ENCODE measurements at places on chromosomes 5 and 9.

GRCh38 chr9:36092509-36093215, 43.9 kb upstream of the GLIPR2 start:
- DNase-seq, result no peak

GRCh38 chr9:100111235-100111634, 12.2 kb downstream of the INVS start:
- DNase-seq, result peak; percentile 98

DNA sequence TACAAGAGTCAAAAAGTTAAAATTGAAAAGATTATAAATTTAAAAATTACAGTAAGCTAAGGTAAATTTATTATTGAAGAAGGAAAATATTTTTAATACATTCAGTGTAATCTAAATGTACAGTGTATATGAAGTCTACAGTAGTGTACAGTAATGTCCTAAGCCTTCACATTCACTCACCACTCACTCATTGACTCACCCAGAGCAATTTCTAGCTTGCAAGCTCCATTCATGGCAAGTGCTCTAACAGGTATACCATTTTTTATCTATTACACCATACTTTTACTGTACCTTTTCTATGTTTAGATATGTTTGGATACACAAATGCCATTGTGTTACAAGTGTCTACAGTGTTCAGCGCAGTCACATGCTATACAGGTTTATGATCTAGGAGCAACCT, 389.7 kb downstream of the RASEF start:
- no peak for DNase-seq

DNA sequence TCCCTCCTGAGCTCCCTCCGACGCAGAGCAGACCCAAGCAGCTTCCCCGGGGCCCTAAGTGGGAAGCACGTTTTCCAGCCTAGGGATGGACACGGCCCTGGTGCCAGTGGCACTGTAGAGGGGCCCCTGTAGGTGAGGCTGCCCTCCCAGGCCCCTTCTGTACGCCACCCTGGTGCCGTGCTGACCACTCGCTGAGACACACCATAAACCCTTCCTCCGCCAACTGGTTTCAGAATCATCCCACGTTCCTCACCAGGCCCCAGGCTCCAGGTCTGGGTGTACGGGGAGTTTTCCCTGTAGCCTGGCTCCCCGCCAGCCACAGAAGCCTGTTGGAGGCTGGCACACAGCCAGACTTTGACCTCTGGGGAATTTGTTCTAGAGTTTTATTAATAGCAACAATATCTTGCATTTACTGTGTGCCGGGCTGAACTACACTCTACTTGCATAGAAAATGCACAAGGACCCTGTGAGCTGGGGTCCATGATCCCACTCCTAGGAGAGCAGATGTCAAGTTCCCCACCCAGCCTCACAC, 18.2 kb upstream of the WDR38 start:
- peak; percentile 95 for DNase-seq

- no peak for DNase-seq
Observed at GRCh38 chr5:81495286-81495685, 101.4 kb upstream of the ACOT12 start.

GRCh38 chr9:78972303-78972999, 599.3 kb upstream of the TLE4 start:
- no peak for DNase-seq

DNA sequence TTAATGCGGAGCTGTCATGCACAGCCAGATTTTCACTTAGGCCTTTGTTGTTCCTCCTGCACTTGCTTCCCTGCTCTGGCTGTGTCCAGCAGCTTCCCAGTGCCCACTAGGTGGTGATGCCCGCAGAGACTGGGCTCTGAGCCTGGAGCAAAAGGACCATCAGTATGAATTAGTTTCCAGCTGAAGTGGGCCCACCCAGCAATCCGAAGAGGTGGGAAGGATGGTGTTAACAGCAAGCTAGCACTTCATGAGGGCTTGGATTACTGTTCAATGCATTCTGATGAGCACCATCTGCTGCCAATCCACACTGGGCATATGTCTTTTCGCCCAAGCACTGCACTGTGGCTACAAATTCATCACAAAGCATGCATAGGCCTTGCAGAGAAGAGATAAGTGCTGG, 459.1 kb downstream of the SPOCK1 start:
- no peak for DNase-seq

DNA sequence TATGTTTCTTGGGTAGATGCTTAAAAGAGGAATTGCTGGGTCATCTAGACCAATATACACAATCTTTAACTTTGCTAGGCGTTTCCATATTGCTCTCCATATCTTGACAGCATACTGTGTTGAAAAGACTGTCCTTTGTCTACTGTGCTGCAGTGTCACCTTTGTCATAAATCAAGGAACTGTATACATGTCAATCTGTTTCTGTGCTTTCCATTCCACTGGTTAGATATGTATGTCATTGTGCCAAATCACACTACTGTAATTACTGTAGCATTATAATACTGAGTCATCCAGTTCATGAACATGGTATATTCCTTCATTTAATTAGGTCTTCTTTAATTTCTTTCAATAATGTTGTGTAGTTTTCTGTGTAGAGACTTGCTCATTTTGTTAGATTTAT, 149.7 kb upstream of the RASGRF2 start:
- DNase-seq, result no peak

DNA sequence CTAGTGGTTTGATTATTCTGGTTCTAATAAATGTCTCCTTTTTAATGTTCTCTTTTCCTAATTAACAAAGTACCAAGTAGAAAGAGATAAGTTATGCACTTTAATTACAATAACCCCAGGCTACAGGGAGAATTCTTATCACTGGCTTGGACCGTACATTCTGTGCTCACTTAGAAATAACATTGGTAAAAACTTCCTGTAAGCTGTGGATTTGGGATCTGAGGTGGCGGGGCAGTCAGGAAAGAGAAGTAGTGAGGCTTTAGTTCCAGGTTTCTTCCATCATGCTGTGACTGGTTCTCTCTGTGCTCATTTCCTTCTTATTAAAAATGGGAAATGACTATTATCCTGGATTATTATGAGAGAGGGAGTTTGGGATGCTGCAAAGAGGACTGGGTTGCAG, 142.0 kb downstream of the EGFLAM start:
- DNase-seq, result no peak

DNA sequence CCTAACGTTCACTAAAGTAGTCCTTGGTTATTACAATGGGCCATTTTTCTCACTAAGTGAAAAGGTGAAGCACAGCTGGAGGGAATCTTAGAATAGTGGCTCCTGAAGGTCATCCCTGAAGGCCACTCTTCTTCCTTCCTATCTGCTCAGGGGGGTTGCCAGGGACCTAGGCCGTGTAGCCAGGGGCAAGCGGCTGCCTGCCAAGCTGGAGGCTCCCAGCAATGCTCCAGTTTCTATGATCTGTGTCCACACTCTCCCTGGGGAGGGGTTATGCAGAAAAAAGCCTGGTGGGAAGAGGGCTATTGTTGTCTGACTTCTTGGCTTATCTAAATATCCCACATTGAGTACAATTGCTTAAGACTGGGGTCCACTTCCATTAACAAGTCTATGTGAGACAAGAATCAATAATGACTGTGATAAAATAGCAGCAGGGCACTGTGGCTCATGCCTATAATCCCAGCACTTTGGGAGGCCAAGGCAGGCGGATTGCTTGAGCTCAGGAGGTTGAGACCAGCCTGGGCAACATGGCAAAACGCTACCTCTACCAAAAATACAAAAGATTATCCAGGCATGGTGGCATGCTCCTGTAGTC, 3.8 kb downstream of the NMRK1 start:
- DNase-seq, result no peak

DNA sequence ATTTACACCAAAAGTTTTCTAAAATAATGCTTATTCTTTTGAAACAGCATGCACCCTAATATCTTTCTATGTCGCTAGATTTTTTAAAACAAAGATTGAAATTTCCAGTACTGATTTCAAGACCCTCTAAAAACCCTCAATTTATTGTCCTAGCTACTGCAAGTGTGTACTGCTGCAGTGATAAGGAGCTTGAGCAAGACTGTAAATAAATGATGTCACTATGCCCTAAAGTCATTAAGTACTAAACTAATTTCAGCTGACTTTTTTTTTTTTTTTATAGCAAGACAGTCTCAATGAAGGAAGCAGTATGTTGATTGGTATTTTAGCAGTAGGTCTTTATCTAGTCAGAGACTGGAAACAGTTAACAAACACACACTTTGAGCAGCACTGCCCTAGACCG, 12.2 kb upstream of the MIER3 start:
- no peak for DNase-seq

DNA sequence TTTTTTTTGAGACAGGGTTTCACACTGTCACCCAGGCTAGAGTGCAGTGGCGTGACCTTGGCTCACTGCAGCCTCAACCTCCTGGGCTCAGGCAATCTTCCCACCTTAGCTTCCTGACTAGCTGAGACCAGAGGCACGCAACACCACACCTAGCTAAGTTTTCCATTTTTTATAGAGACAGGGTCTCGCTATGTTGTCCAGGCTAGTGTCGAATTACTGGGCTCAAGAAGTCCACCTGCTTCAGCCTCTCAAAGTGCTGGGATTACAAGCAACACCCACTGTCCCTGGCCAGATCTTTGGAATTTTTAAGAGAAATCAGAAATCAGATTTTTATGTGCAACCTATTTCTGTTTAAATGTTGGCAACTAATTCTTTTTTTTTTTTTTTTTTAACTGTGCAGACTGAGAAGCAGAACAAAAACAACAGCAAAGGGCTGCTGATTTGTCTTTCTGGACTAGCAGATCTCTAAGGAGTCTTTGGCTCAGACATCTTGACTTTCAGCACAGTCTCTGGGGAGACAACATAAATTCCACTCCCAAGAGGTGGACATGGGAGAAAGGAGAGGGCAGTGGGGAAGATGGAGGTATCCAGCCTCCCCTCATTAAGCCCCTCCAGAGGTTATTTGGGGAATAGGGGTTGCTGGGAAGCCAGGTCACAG, 54.4 kb upstream of the FABP6 start:
- no peak for DNase-seq

DNA sequence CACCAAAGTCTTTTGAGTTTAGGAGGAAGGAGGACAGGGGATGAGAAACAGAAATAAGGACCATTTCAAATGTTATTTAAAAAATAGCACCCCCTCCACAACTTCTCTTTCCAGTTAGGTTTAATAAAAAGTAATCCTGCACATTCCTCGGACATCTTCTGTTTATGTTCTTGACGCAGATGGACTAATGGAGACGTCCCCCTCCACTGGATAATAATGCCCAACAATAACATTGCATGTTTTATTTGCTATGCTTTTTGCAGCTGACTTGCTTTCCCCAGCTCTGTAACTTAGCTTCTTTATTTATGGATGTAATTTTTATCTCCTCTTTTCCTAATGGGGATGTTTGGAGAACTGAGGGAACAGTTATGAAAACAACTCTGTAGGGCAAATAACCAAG, 89.5 kb downstream of the MAT2B start:
- no peak for DNase-seq

DNA sequence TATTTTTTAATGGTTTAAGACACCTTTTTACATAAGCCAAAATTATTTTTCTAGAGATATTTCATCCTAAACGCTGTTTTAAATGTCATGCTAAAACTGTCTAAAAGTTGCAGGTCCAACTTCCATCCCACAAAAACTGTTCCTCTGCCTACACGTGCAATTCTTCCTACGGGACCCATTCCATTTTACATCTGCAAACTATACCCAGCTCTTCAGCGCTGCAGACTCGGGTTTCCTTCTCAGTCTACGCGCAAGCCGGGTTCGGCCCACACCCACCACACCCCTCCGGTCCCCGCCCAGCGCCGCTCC, 8.7 kb downstream of the RANBP6 start:
- DNase-seq, result no peak

DNA sequence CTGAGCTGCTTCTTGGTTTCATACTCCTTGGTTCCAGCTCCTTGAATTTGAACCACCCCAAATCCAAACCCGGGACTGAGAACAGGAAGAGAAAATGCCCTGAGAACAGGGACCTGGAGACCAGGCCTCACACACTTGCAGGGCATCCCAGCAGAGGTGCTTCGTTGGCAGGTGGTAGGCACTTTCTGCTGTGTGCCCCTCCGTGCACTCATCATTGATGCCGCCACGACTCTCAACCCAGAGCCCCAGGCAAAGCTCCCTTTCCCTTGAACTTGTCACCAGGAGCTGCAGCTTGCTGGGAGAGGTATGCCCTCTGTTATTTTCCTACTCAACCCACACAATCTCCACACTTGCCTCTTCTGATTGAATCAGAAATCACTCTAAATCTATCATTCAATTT, 217.8 kb upstream of the IRX1 start:
- no peak for DNase-seq

- DNase-seq, result no peak
Observed at GRCh38 chr5:144230806-144231205, 60.1 kb downstream of the KCTD16 start.

GRCh38 chr5:150024346-150024984, 23.9 kb downstream of the HMGXB3 start:
- no peak for DNase-seq

GRCh38 chr5:1565737-1566734, 42.3 kb upstream of the LPCAT1 start:
- no peak for DNase-seq

DNA sequence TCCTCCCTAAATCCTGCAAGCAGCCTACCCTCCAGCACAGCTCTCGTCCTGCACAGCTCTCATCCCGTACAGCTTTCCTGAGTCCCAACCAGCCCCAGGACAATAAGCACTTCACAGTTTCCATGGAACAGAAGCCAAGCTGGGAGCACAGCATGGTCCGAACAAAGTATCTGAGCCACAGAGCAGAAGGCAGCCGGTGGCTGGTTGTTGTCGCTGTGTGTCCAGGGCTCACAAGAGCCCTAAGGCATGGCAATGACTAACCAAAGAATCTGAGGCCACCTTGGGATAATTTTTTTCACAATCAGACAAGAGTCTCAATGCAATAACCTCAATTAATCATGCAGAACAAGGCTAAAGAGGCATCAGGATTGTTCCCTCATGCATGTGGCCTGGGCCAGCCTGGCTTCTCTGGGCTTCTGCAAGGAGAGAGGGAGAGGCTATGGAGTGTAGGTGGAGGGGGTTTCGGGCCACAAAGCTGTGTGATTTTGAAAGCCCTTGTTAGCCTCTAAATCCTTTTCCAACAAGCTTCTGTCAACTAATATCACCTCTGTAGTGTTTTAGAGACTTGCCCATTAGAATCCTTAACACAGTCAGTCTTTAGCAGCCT, 323.4 kb downstream of the PIK3R1 start:
- DNase-seq, result no peak

DNA sequence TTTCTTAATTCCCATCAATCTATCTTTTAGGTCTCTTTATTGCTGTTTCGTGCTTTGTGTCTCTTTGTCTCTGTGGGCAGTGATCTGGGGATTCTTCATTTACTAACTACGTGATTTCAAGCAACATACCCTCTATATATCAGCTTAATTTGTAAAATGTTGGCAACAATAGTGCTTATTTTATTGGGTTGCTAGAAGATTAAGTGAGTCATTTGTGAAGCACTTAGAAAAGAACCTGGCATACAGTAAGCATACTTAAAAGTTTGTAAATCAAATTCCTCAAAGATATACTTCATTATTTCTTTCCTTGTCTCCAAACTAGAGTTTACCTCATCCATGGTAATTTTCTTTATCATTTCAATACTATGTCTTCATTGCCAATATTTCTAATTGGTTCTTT, 669.7 kb downstream of the MAT2B start:
- peak; percentile 51 for DNase-seq
